Right lung (tissue), 10 donors: ENCODE measurements at places on chromosomes 11 and 22. TPM values are rescaled to one million over a fixed set of nuclear protein-coding genes. Genes with fewer than 3 reads are reported as not detected.

- no peak for DNase-seq
These were observed 17.0 kb downstream of the CDKN1C start for GRCh38 chr11:2868506-2869133.

DNA sequence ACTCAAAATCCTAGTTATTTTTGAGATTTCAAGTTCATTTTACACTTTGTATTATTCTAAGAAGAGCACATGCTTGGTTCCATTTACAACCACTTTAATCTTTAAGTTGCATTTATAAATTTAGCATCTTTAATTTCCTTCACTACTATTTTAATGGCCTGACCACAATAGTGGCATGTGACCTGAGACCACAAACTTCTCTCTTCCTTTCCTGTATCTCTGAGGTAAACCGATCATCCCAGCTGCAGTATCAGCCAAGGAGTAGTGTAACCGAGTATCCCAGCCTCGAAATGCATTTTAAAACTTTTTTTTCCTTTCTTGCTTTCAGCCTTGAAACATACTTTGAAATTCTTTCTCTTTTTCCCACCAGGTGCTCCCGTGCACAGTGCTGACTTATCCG lies 28.7 kb upstream of the CBX6 start:
- DNase-seq = no peak

DNA sequence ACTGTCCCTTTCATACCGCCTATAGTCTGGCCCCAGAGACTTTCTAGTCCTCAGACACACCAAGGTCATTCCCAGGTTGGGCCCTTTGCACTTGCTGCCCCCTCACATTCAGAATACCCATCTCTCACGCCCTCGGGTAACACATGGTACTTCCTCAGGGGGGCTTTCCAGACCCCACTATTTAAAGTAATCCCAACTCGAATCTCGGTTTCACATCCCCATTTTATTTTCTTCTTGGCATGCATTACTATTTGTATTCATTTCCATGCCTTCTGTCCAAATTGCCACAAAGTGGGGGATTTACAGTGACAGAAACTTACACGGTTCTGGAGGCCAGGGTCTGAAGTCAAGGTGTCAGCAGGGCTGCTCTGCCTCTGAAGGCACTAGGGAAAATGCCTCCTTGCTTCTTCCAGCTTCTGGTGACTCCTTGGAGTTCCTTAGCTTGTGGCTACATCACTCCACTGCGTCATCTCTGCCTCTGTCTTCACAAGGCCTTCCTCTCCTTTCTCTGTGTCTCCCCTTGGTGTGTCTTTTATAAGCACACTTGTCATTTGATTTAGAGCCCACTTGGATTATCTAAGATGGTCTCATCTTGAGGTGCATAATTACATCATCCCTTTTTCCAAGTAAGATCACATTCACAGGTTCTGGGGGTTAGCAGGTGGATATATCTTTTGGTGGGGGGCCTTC lies 15.1 kb downstream of the RCN1 start:
- DNase-seq = no peak

GRCh38 chr11:128042290-128042751 lies 545.0 kb downstream of the ETS1 start:
- DNase-seq = no peak

- DNase-seq = no peak
These were observed 200.3 kb upstream of the MTNR1B start for GRCh38 chr11:92769112-92769511.

DNA sequence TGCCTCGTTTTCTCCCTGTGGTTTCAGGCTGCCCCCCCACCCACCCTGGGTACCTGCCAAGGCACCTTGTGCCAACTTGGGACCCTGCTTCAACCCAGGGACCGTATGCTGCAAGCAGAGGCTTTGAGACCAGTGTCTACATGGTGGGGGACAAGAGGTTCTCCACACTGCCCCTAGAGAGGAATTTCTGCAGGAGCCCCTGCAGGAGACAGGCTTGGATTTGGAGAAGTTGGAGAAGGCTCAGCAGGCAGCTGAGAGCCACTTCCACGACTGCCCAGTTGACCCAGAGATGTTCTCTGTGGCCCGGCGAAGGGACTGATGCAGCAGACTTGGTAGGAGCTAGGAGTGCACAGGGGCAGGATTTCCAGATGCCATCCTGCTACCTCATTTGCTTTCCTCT lies 20.1 kb upstream of the NNMT start:
- DNase-seq = no peak

DNA sequence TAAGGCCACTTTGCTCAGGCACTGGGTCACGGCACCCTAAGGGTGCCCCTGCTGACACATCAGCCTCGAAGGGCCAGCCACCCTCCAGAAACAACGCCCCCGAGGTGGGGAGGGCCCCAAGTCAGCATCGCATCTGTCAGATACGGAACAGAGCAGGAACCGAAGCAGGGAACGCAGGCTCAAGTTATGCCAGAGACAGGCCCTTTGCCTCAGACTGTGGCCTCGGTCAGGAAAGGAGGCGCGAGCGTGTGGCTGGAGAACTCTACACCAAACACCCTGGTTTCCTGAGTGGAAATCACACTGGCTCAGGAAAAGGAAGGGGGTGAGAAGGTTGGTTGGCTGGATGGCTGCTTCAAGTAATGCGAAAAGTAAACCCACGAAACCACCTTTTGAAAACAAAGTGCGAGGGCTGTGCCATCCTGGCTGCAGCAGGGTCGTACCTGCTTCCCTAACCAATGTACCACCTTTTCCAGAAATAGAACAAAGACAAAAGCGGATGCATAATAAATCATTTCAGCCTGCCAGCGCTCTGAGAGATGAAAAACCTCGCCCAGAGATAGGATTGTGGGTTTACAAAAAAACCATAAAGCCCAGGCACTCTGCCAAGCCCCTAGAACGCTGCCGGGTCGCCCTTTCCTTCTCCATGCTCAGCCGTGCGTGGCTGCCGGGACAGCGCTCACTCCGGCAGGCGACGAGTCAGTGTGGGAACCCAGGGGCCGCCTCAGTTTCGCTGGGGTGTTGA lies 38.6 kb downstream of the TRMU start:
- DNase-seq = no peak

DNA sequence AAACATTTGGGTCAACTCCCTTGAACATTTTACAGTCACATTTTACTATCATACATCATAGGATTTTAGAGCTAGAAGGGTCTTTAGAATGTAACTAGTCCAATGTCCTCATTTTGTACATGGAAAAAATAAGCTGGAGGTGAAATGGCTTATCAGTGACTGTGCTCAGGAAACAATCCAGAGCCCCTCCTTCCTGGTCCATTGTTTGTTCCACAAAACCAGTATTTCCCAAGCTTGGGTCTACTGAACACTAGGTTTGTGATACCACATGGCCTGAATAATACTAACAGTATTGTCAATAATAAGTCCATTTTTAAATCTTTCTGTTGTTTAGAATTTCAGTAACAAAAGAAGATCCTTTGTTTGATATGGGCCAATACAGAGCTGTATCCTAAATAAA lies 27.1 kb downstream of the PDGFD start:
- DNase-seq = no peak

DNA sequence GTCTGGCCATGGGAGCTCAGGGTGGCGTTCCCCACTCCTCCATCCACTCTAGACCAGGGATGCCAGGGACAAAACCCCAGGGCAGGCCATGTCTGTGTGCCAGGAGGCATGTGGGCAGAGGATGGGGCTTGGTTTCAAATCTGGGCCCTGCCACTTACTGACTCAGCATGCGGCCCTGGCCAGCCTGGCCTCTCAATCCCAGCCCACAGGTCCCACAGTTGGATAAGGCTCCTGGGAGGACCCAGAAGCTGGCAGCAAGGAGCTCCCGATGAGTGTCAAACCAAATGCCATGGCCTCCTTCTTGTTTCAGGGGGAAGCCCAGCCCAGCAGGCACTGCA lies 1290.4 kb downstream of the BRD1 start:
- DNase-seq = no peak

DNA sequence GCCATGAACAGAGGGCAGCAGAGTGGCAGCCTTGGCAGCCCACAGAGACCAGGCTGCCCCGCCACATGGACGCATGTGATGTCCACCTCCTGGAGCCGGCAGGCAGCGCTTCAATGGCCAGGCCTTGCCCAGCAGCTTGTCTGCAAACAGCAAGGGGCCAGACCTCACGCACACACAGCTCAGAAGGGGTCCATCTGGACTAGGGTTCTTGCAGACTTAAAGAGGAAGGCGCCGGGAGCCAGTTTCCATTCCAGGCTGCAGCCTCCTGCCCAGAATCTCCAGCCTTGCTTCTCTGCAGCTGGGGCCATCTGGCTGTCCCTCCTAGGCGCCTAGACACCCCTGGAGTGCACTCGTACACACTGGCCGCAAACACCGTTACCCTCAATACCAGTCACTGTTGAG lies 91.9 kb upstream of the TMEM45B start:
- no peak for DNase-seq

DNA sequence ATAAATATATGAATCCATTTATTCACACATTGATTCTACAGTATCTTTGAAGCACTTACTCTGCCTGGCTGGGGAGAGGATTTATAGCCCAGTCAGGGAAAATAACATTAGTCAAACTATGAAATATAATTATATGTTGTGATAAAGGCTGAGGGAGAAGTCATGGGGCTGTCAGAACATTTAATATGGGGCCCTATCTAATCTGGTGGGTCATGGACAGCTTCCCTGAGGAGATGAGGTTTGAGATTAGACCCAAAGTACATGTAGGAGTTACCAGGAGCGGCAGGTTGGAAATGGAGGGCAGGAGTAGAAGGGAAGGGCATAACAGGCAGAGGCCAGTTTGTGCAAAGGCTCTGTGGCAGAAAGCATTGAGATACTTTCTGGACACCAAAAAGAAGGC lies 86.2 kb downstream of the DEPDC5 start:
- no peak for DNase-seq

GRCh38 chr11:35717043-35717442 lies 54.5 kb downstream of the TRIM44 start:
- DNase-seq = no peak

Gene DBX1
- polyA plus RNA-seq = not detected

Gene SMIM35
- polyA plus RNA-seq = 0.30 TPM

- no peak for DNase-seq
These were observed 209.7 kb downstream of the SNX19 start for GRCh38 chr11:130706572-130706971.

GRCh38 chr11:85784480-85785265 lies 26.3 kb downstream of the SYTL2 start:
- no peak for DNase-seq

DNA sequence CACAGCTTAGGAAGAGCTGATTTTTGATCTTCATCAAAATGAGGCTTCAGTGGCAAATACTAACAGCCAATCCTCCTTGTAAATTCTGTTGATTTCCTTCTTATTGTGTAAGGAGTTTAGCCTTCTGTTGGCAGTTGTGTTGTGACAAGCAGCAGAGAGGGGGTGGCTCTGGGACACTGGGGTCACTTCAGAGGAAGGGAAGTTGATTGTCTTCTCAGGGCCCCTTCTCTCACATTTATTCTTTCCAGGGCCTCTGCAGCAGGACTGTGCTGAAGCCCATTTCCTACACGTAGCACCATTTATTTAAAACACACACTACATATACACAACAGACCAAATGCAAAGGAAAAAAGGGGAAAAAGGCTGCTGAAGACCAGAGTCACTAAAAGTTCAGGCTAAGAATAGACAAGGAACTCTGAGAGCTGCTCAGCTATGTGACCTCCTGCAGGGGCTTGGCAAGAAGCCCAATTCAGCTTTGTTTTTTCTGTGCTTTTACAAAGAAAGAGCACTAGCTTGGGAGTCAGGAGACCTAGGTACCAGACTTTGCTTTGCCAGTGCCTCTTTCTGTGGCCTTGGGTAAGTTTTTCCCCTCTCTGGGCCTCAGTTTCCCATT lies 28.3 kb upstream of the UPB1 start:
- peak; percentile 55 for DNase-seq

DNA sequence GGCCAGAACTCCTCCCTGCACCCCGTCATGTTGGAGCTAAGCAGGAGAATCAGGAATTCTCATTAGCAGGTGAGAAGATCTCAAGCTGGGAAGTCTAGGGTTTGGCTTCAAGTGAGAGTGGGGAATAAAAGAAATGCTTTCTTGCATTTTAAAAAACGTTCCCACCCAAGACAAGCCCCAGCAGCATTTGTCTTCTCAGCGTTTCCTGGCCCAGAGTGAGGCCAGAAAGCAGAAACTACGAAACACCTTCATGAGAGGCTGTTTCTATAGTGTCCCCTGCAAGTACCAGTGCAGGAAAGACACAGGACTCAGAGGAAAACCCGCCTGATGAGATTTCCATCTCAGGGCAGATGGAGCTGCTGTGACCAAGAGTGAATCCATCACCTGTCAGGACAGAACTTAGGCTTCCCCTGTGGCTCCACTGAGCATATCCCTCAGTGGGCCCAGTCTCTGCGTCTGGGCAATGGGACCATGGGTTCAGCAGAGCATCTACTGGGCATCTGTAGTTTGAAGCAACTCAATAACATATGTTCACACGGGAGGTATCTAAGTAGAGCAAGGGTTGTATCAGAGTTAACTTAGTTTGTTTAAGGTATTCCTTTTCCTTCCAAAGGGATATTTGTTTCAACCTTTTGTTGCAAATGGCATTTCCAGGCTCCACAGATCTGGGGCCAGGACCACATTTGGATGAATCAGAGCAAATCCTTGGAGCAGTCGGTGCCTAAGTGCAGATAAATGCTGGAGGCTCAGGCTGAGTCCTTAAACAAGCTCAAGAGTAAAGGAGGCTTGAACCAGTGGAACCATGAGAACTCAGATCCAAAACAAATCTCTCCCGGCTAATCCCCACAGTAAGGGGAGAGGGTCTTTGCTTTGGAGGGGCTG lies 548.3 kb downstream of the MIAT start:
- DNase-seq = no peak

DNA sequence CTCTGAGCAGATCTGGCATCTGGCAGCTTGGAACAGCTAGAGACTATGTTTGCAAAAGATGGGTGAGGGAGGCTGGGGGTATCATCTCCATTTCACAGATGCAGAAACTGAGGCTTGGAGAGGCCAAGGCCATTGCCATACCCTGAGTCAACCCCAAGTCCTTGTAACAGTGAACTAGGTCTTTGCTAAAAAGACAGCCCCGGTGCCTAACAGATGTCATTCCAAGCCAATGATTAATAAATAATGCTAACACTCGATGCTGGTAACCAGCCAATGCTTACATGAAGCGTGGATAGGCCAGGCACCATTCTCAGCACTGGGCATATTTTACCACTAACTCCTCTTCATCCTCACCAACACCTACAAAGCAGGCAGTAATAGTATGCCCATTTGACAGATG lies 164.0 kb downstream of the MN1 start:
- DNase-seq = no peak

GRCh38 chr11:64561984-64562722 lies 28.9 kb upstream of the SLC22A12 start:
- no peak for DNase-seq

GRCh38 chr11:68677432-68677831 lies 6.9 kb upstream of the GAL start:
- no peak for DNase-seq

- DNase-seq = no peak
These were observed 693.0 kb downstream of the ETS1 start for GRCh38 chr11:127894316-127894715.

Gene ENTHD1
- polyA plus RNA-seq = not detected

DNA sequence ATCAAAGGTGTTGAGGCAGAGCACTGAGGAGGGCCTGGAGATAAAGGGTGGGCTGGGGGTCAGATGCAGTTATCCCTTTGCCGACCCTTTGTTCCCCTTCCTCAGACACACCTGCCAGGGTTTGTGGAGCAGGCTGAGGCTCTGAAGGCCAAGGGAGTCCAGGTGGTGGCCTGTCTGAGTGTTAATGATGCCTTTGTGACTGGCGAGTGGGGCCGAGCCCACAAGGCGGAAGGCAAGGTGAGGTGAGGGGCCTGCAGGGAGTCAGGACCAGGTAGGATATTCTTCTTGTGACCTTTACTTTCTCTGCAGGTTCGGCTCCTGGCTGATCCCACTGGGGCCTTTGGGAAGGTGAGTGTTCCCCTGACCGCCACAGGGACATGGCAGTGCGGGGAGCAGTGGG lies 2.6 kb downstream of the PRDX5 start:
- no peak for DNase-seq

Gene MCAM
- polyA plus RNA-seq = 139 TPM
